Nucleus accumbens (tissue), 56 donors: ENCODE measurements at places on chromosomes 7 and 10.

GRCh38 chr10:72104472-72105097 is 16.2 kb upstream of the SPOCK2 start:
- DNase-seq, result no peak

GRCh38 chr10:22436526-22436892 is 91.2 kb downstream of the SPAG6 start:
- no peak for DNase-seq

GRCh38 chr7:69615685-69616084 is 17.4 kb downstream of the AUTS2 start:
- DNase-seq, result no peak

DNA sequence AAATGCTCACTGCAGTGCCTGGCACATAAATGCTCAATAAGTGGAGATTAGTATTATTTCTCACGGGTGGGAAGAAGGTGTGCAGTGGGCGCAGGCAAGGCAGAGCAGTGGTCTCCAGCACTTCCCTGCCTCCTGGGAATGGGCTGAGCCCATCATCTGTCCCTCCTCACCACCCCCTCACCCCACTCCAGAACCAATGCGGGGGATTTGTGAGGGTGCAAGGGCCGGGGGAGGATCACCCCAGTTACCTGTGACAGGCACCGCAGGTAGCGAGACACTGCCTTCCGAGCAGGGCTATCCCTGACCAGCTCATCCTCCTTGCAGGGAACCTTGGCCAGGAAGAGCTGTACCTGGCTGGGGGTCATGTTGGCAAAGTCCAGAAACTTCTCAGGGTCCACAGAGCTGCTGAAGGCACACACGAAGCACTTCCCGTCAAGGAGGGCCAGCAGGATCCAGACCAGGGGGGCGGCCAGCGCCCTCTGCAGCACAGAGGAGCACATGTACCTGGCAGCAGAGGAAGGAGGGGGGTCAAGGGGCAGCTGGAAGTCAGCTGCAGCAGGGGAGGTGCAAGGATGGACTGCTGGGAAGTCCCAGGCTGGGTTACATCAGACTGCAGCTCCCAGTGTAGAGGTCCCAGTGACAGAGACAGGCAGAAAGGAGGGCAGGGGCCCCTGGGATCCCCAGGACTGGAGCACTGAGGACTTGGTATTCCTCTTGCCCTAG is 2.8 kb downstream of the CALHM3 start:
- no peak for DNase-seq

GRCh38 chr7:6658618-6659345 is 21.7 kb downstream of the ZNF316 start:
- DNase-seq, result no peak

- DNase-seq, result no peak
These were observed 101.2 kb upstream of the SEC61G start for GRCh38 chr7:54860003-54860775.
